NCI-H2029 treated with DMSO at 0.1 percent for 48 hours (cell line): ENCODE measurements at places on chromosomes 1 and 21.

DNA sequence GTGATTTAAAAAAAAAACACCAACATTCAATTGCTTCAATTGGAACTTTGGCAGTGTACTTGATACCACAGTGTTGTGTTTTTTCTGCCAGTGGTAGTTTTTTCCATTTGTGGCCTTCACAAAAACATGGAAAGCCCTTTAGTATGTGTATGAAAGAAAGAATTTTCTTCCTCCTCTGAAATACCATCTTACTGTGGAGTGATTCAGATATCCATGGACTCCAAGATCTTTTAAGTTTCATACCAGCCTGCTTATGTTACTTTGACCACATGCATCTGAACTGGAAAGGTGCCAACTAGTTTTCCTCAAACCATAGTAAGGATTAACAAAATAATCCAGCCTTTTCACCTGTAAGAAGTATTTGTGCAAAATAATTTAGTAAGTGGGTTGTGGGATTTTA lies 3.4 kb downstream of the PPP2R5A start:
- no peak for DNase-seq

- peak; percentile 97 for DNase-seq
Observed at GRCh38 chr1:55064861-55065263, 25.5 kb downstream of the PCSK9 start.

DNA sequence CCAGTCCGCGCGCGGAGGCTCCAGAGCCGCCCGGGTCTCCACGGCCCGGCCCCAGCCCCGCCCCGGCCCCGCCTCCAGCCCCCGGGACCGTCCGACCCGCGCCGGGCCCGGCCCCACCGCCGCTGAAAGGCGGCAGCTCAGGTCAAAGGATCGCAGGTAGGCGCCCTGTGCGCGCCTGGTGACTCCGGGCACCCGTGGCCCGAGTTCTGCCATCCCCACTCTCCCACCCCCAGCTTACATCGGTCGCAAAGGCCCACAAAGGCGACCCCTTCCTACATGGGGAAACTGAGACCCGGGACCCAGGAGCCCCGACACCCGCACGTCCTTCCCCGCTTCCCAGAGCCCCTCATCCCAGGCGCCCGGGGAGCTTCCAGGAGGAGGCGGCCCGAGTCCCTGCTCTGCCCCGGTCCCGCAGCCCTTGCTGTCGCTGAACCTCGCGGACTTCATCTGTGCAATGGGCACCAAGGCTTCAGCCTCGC lies at the start of gene TMEM200B:
TSS of gene TMEM200B (minus strand) at position 17 of the 479 bp plus-strand sequence. CDS start 2,075 bp downstream, outside the sequence.
- DNase-seq, result no peak

- no peak for DNase-seq
Observed at GRCh38 chr1:221429264-221429663, 312.6 kb downstream of the DUSP10 start.

DNA sequence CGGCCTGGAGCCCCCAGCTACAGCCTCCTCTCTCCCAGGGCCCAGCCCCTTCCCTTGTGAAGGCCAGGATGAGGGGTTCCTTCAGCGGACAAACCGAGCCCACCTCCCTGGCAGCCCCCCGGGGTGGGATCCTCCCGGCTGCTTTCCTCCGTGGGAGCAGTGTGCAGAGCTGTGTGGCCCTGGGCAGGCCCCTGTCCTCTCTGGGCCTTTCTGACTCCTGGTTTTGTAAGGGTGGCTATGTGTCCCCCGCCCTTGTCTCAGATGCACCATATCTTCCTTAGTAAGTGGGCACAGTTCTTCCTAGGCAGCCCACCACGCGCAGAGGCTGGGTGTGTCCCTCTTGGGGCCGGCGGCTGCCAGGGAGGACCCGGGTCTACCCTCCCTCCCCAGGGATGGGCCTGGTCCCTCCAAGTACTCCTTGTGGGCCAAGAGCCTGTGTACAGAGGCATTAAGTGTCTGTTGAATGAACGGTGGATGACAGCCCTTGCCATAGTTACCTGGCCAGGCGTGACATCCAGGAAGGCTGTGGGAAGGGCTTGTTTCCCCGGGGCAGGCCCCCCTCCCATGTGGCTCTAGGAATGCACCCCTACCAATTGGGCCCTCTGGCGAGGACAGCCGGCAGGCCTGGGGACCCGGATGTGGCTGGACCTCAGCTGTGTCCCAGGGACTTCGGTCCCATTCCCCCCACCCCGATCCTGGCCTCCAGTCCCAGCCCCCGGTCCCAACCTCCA lies 3.8 kb downstream of the SMIM1 start:
- DNase-seq, result no peak

GRCh38 chr1:167820684-167821355 lies 93.1 kb downstream of the ADCY10 start:
- DNase-seq, result no peak
